ENCODE measurements at places on chromosomes 6 and 20.

- DNase-seq: no peak
These were observed 249.0 kb upstream of the OPRM1 start for GRCh38 chr6:153790048-153790447.

GRCh38 chr20:63979557-63980316, at the start of gene SAMD10:
Gene SAMD10, minus strand, starts transcription at chr20:63979642. Its CDS starts 175 bp downstream, at chr20:63979467.
- peak; percentile 54 for DNase-seq

- DNase-seq: no peak
These were observed 3.9 kb upstream of the REV3L start for GRCh38 chr6:111486921-111487320.

GRCh38 chr6:156423829-156424228, 353.3 kb upstream of the ARID1B start:
- DNase-seq: no peak

DNA sequence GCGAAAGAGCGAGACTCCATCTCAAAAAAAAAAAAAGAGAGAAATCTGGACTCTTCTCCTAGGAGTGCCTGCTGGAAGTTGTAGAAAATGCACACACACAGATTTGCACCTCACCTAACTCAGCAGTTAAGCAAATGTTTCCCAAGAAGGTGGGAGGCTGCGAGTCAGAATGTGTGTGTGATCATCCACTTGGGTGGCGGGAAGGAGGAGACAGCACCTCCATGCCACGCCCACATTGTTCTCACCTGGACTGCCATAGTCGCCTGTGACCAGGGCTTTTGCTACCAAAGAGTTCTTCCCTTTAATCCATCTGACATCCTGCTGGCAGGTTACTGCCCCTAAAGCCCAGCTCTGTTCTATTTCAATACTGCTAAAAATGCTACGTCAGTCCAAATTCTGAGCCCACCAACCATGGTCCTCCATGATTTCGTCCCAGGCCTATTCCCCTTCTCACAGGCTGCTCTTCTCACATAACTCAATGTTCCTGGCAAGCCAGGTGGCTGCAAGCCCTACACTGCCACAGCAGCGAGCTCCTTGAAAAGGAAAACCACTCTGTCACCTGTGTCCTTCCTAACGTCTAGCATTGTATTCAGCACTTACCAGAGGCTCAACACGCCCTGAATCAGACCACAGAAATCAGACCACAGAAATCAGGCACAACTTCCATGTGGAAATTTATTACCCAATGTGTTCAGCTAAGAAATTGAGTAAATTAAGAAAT, 77.5 kb downstream of the PSMG4 start:
- no peak for DNase-seq

- DNase-seq: no peak
These were observed 27.3 kb downstream of the COL21A1 start for GRCh38 chr6:56220078-56220477.

GRCh38 chr6:20173833-20174792, 38.2 kb downstream of the MBOAT1 start:
- no peak for DNase-seq

- DNase-seq: no peak
These were observed 833.4 kb upstream of the MAP3K7 start for GRCh38 chr6:91420243-91420642.

- no peak for DNase-seq
These were observed 220.3 kb downstream of the PREX1 start for GRCh38 chr20:48607544-48607865.

DNA sequence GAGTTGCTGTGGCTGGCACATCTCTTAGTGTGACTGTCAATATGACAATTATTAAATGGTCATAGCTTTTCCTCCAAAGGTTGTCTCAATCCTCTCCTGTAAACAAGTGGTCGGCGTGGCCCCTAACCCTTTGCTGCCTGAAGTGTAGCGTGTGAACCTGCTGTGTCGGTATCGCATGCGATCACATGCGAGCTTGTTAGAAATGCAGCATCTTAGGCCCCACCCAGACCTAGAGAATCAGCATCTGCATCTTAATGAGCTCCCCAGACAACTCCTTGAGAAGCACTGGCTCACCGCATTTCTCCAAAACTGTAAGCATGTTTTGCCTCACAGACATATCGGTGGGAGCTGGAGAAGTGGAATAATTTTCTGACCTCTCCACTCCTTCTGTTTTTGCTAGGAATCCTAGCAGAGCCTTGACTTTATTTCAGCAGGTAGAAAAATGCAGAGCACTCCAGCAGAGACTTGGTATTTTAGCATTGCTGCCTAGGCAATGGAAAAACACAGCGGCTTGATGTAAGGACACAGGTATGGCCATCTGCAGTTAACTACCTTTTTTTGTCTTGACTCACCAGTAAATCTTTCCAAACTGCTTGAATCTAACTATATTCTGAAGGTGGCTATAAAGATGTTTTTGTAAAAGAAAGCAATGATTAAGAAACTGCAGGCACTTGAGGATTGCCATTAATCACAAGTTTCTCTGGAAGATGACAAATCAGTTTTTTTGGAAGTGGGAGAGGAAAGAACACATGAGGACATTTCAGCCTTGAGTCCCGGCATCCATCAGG, 67.6 kb downstream of the PSMG4 start:
- DNase-seq: no peak

- DNase-seq: no peak
These were observed 2.1 kb downstream of the GOPC start for GRCh38 chr6:117600008-117600743.

GRCh38 chr6:131281471-131282270, 146.4 kb downstream of the AKAP7 start:
- peak; percentile 11 for DNase-seq

GRCh38 chr6:64932486-64932885, 774.5 kb downstream of the EYS start:
- DNase-seq: no peak

DNA sequence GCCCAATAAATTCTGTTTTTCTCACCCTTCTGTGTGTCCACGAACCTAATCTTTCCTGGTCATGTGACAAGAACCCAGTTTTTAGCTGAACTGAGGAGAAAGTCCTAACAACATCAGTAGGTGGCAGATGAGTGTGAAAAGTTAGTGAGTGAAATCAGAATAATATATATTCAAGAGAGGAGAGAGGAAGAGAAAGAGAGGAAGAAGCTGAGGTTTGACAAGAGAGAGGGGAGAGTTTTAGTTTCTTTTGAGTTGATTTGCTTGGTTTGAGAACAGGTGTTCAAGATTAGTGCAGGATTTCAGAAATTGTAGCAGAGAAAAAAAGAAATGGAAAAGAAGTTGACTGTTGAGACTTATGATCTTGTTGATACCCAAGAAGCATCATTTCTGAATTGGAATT, 930.5 kb upstream of the FLRT3 start:
- no peak for DNase-seq

DNA sequence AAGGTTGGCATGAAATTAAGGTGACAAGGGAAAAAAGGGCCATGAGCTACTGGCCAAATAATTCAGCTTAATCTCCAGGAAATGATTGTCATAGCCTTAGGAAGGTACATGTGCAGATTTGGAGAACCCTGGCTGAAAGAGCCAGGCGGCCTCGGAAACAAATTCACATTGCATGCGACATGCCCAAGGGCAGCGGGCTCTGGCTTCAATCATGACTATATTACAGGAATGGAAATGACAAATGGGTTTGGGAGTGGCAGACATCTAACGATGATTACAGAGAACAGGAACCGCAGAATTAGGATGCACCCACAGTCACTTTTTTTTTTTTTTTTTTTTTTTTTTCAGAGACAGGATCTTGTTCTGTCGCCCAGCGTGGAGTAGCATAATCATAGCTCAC, 112.4 kb upstream of the SALL4 start:
- no peak for DNase-seq

DNA sequence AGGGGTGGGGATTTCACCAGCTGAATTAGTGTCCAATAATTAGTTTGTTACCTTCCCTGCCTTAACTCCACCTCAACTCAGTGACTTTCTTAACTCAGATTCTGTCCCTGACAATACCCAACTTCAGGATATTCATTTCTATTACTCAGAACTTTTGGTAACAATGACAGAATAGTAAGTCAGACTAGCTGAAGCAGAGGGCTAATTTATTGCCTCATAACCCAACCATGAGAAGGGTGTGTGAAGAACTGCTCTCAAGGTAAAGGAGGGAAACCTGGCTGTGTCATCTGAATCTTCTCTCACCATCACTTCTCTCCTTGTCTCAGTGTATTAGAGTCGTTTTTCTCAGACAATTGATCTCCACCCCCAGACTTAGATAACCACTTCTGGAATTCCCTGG, 1.2 kb upstream of the PI3 start:
- DNase-seq: no peak

DNA sequence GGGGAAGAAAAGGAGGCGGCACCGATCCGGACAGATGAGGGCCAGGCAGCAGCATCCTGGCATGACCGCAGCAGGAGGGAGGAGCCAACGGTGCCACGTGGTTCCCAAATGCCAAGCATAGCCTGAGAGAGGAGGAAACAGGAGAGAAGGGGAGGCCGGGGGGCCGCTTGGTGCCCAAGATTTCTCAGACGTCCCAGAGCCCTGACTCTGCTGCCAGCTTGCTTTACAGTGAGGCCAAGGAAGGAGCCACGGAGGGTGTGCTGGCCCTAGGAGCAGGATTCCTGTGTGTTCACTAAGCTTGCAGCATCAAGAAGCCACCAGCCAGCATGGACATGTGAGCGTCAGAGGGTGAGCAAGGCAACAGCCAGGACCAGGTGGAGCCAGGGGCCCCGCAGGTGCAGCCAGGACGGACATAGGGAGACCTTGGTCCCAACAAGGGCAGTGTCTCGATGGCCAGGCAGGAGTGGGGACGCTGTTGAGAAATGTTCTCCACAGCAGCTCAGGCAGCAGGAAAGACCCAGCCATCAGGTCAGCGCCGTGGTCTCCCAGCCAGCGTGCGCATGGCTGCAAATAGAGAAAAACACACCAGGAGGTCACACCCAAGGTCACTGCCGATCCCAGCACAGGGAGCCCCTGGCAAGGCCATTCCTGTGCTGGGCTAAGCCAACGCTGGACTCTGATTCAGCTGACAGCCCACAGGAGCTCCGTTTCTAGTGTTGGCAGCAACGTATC, 143.7 kb downstream of the DLL1 start:
- DNase-seq: no peak

DNA sequence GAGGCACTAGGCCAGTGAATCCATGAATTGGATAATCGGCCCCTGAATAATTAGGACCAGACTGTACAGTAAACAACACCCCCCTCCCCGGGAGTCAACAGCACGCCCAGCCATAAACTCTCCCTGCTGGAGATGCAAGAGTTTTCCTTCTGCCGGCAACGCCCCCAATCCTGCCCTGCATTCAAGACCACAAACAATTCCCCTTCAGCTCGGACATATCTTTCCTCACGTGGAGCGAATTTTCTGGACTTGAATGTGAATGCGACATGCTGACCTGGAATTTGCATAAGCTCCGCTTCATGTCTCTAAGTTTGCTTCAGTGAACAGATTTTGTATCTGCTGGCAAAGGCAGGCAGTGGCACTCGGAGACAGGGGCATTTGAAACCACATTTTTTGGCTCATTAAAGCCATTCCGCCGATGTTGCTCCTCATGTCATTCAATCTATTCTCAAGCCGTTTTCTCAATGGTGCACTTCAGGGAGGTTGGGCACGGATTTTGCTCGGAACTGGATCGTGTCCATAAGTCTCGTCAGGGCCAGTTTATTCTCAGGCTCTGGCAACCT, 38.0 kb upstream of the GMPR start:
- peak; percentile 61 for DNase-seq

DNA sequence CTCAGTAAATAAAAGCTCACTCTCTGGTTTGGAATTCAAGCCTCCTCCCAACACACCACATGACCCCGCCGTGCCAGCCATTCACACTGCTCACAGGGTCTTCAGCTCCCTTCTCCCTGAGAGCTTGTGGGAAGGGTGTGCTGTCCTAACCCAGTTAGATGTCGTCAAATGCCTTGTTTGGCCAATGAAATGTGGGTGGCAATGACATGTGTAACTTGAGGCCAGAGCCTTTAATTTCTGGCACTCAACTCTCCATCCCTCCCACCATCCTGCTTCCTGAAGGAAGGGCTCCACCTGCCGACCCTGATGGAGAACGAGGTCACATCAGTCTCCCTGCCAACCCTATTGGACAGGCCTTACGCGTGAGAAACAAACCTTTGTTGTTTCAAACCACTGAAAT, 224.5 kb upstream of the AGPAT4 start:
- no peak for DNase-seq

- no peak for DNase-seq
These were observed 224.8 kb upstream of the CDH4 start for GRCh38 chr20:61027218-61027617.

DNA sequence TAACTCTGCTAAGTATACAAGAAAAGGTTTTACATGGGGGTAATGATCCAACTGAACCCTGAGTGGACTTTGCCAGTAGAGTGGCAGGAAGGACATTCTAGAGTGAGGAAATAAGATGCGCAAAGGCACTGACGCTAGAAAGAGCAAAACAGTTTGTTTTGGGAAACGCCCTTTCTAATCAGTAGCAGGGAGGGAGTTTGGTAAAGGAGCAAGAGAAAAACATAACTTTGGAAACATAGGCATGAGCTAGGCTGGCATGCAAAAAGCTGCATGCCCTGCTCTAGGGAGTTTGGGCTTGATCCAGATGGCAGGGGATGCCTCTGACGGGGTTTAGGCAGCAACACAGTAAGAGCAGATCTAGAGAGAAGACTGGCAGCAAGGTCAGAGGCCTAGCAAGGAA, 135.2 kb downstream of the DST start:
- no peak for DNase-seq

- no peak for DNase-seq
These were observed 307.3 kb downstream of the SYNE1 start for GRCh38 chr6:152329638-152330448.

DNA sequence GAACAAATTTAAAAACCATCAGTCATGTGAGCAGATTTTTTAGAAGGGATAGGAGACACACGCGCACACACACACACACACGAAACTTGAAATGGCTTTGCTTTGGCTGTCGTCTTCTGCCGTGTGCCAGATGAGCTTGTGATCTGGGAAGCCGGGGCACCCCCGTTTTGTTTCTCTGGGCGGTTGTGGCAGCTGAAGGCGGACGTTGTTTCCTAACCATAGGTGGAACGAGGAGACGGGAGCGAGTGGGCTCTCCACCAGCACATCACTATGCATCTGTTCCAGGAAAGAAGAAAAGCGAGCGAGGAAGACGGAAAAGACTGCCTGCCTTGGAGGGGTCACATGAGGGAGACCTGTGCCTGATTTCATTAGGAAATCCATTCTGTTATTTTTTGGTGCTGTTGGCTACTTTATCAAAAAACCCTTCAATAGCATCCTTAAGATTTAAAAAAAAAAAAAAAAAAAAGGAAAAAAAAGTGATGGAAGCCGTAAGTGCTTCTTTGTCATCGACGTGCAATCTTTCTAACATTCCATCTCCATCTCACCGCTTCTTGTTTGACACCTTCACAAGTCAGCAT, 142.1 kb downstream of the DTNBP1 start:
- no peak for DNase-seq

- no peak for DNase-seq
These were observed 7.4 kb downstream of the FAM209B start for GRCh38 chr20:56540415-56540814.

DNA sequence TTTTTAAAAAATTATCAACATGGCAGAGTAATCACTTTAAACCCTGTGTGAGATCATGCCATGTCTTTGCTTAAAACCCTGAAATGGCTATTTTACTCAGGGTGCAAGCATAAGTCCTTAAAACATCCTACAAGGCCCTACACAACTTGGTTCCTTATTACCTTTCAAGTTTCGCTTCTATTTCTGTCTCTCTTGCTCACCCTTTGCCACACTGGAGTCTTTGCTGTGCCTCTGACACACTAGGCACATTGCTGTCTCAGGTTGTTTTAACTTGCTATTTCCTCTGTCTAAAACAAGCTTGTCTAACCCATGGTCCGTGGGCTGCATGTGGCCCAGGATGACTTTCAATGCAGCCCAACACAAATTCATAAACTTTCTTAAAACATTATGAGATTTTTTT, 55.6 kb downstream of the KIAA0408 start:
- no peak for DNase-seq
